NCI-H1436 treated with DMSO at 0.1 percent for 48 hours (cell line): ENCODE measurements at places on chromosomes 13 and 19.

- DNase-seq: no peak
Observed at GRCh38 chr19:38149661-38150061, 74.4 kb downstream of the DPF1 start.

- no peak for DNase-seq
Observed at GRCh38 chr19:40055049-40055448, 982 bp downstream of the ZNF780B start.

DNA sequence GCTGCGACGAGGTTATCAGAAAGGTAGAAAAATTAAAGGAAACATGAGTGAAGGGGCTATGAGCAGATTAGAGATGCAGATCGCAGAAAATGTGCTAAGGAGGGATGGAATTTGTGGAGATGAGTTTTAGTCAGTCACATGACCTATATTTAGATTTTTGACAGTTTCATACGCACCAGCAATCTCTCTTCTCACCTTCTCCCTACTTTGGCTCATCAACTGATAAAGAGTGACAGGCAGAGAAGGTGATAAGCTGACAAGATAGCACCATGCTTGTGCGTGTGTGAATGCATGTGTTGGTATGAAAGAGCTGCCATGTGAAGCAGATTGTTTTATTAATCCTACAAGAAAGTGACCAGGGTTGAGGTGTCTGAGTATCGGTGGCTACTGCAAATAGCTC, 252.6 kb downstream of the RAP2A start:
- no peak for DNase-seq

- no peak for DNase-seq
Observed at GRCh38 chr19:17886515-17886914, 14.8 kb downstream of the SLC5A5 start.

GRCh38 chr19:15154002-15154612, 46.7 kb downstream of the NOTCH3 start:
- DNase-seq: no peak

DNA sequence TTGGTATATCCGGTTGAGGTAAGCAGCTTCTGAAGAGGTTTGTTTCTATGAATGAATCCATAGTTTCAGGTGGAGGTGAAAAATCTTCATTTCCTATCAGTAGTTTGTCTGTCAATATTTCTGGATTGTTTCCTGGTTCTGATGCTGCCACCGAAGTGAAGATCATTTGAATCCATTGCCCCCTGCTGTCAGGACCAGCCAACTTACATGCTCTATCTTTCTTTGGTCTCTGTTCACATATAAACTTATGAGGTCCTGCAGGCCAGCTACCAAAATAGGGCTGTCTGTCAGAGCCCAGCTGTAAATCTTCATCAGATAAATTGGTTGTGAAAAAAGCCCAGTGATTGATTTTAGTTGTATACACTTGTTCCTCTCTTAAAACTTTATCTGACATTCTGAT, 15.2 kb upstream of the N4BP2L1 start:
- DNase-seq: no peak

DNA sequence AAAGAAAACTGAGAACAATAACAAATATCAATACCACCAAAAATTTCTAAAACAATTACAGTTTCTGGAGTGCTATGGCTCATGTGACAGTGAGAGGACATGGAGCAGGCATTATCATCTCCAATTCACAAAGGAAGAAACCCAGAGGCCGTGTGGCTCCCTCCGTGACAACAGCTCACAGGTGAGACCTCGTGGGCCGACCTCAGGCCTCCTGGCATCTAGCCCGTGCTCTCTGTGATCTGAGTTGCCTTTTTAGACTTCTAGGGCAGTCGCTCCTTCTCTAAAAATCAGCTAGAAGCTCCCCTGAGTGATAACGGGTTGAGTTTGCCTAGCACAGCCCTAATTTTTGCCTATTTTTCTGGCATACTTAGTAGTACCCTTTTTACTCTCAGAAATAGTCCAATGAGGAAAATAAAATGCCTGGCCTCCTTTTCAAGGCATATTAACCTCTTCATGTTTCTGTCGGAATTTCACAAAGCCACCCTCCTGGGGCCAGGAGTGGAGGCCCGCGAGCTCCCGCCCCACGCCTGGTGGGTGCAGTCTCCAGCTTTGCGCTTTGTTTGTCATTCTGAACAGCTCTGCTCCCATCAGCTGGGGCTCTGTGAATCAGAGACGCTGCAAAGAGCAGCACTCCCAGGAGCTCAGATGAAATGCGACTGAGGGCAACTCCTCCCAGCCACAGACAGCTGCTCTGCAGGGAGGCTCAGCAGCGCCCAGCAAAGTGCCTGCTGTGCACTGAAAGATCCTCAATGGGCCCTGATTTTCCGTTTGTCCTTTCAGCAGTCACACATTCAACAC, 292.5 kb downstream of the UQCRFS1 start:
- DNase-seq: no peak

DNA sequence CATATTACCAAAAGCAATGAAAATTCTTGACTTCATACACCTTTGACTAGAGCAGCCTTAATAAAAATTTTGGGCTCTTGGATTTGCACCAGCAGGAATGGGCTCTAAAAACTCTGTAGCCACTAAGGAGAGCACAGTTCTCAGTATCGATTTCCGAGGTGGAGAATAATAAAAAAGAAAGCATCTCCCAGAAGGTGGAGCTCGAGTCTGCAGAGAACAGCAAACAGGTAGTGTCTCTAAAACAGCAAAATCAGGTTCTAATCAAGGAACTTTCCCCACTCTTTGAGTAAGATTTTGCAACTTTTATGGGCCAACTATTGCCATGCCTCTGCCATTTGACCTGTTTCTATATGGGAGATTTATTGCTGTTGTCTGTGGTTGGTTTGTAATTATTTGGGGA, 258.7 kb upstream of the GPC6 start:
- no peak for DNase-seq

GRCh38 chr13:74287724-74288169, 153.5 kb upstream of the KLF12 start:
- DNase-seq: peak; percentile 83

- no peak for DNase-seq
Observed at GRCh38 chr13:25067064-25067463, 28.9 kb upstream of the PABPC3 start.

GRCh38 chr13:48078251-48078656, 16.6 kb downstream of the MED4 start:
- DNase-seq: no peak

DNA sequence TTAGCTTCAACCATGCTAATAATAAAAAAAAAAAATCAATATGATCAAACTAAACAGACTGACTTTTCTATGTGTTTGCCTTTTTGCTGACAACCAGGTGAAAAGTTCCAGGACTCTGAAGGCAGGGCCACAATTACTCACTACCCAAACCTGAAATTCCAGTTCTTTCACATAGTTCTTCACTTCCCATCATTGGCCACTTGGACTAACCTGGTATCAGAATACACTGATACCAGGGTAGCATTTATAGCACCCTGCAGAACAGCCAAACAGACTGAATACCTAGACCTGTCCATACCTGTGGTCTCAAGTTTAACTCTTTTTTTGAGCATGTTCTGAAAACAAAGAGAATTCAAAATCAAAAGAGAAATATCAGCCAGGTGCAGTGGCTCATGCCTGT, 25.1 kb downstream of the ELF1 start:
- DNase-seq: no peak

DNA sequence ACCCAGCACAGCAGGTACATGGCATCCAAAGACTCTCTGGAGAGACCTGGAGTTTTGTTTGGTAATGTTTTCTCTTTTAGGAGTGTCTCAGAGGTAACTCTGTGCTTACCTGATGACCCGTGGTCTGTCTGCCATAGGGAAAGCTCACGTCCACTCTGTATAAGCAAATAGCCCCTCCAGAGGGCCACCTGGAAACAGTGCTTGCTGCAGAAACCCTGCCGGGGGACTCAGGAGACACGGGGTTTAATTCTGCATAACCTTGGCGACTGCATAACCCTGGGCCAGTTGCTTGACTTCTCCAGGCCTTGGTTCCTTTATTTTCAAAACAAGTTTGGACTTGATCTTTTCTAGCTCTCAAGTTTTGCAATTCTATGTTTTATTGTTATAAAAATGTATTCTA, 187.2 kb upstream of the SOX1 start:
- no peak for DNase-seq

DNA sequence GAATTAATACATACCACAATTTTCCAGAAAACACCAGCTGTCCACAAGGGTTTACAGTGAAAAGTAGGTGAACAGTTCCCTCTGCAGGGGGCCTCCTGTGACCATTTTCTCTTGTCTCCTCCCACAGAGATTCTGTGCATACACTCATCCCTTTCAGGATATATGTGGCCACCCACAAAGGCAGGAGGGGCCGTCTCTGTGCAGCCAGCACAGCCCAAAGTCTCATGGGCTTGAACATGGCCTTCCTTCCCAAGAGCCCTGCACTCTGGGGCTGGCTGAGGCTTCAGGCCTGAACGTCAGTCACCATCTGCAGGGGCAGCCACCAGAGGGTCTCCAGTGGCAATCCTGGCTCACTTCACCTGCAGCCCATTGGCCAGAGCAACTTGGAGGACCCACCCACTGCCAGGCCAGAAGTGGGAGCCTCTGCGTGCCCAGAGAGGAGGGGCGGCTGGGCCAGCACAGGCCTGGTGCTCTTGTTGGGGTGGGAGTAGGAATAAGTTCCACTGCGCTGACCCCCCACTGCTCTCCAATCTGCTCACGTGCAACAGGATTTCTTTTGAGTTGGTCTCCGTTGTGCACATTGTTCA, 25.1 kb downstream of the TMEM161A start:
- DNase-seq: no peak

GRCh38 chr19:51440846-51441409, 17.3 kb downstream of the SIGLEC8 start:
- no peak for DNase-seq

GRCh38 chr13:40987606-40988280, 31.4 kb downstream of the ELF1 start:
- DNase-seq: no peak

- DNase-seq: no peak
Observed at GRCh38 chr13:106651442-106651841, 83.5 kb upstream of the ARGLU1 start.

- no peak for DNase-seq
Observed at GRCh38 chr13:32829676-32830335, 186.4 kb upstream of the KL start.

GRCh38 chr13:60754211-60755090, 357.4 kb downstream of the TDRD3 start:
- no peak for DNase-seq

- no peak for DNase-seq
Observed at GRCh38 chr19:56660381-56661107, 11.0 kb downstream of the ZNF835 start.

- DNase-seq: no peak
Observed at GRCh38 chr19:40282920-40283319, 2.2 kb downstream of the AKT2 start.

DNA sequence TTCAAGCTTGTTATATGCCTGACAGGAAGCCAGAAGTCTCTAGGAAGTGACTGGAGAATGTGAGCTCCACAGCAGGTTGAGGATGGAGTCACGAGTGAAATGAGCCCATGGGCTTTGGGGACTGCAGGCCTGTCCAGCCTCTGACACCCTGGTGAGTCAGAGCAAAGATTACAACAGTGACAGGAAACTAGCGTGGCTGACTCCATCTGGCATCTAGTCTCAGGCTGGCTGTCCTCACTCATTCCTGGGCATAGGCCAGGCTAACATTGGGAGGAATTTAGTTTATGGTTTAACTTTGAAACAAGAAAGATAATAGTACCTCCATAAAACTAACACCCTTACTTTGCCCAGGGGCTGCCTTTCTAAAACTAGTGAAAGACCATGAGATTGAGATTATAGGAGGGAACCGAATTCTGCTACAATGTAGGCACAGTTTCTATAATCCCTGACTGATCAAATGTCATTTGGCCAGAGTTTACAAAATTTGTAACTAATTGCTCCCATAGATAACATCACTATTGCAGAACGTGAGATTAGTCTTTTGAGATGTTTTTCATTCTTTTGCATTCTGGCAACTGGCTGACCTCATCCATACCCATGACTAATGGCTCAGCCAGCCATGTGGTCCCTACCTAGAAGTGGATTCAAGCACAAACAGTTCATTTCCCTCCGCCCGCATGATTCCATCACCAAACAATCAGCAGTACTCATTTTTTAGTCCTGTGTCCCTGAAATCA, 28.4 kb downstream of the PSG1 start:
- DNase-seq: no peak

DNA sequence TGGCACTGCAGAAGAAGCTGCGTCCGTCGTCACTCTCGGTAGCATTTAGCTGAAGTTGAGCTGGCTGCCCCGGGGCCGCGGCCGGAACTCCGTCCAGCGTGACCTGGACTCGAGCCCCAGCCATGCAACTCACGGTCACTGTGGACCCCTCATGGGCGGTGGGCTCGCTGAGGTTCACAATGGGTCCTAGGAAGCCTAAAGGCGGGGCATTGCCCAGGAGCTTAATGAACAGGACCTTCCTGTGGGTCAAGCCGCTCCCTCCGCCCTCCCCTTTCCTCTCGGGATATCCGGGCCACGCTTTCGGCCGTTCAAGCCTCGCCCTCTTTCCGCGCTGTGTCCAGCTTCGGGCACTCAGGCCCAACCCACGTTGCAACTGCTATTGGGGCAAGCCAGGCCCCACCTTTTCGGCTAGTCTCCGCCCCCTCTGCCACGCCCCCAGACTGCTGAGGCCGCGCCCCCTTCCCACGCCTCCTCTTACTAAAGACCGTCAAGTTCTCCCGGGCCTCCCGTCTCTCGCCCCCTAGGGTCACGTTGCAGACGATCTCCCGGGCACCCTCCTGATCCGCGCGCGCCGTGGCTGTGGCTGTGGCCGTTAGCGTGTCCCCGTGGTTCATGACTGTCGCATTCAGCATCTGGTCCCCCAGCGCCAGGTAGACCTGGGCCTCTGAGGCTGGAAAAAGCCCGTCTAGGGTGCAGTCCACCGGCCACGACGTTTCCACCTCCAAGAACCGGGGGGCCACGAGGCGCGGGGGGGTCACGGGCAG, 1.4 kb upstream of the RAVER1 start:
- peak; percentile 5 for DNase-seq

- no peak for DNase-seq
Observed at GRCh38 chr13:20487927-20488326, 37.7 kb downstream of the CRYL1 start.

DNA sequence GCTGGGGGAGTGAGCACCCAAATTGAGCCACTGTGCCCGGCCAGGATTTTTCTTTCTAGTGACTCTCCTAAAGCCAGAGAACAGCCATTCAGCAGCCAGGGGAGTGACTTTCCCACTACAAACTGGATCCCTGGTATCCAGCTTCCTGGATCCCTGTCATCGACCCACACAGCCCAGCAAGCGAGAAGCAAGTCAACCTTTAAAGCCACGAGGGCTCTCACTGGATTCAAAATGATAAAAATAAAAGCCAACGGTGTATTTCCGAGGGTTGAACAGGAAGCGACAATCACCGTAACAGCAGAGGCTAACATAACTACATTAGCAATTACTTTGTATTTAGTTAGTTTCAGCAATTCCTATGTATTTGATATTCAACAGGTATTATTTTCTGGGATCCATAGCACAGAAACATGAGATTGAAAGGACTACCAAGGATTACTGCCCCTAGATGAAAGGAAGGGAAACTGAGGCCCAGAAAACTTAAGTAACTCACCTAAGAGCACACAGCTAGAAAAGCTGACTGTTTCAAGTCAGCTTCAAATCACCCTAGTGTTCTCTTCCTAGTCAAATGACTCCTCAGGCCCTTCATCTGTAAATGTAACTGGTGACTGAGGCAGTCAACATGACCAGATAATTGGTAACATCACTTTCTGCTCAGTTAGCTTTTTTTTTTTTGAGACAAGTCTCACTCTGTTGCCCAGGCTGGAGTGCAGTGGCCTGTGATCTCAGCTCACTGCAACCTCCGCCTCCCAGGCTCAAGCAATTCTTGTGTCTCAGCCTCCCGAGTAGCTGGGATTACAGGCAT, 2.7 kb downstream of the RFX1 start:
- no peak for DNase-seq

GRCh38 chr13:29704648-29705047, 109.2 kb upstream of the SLC7A1 start:
- no peak for DNase-seq
